ENCODE measurements at places on chromosomes 12 and 14. TPM values are rescaled to one million over a fixed set of nuclear protein-coding genes. Genes with fewer than 3 reads are reported as not detected.

TMEM132D gene
- not detected for total RNA-seq

ARG2 gene
- total RNA-seq, result 4.7 TPM

KRT71 gene
- not detected for total RNA-seq

KRT82 gene
- not detected for total RNA-seq

GLIPR1L1 gene
- total RNA-seq, result not detected

CCDC38 gene
- not detected for total RNA-seq

TAS2R50 gene
- 0.56 TPM for total RNA-seq

PMEL gene
- not detected for total RNA-seq

CRIP2 gene
- total RNA-seq, result 0.37 TPM

FAM90A1 gene
- total RNA-seq, result 0.31 TPM

FGF6 gene
- total RNA-seq, result not detected

SLC6A15 gene
- total RNA-seq, result not detected

CACNB3 gene
- total RNA-seq, result 9.9 TPM

PSMD9 gene
- 63.8 TPM for total RNA-seq

SOAT2 gene
- total RNA-seq, result not detected

INF2 gene
- 92.3 TPM for total RNA-seq

SRSF5 gene
- total RNA-seq, result 319 TPM

RPS6KA5 gene
- total RNA-seq, result 13.5 TPM

MORN3 gene
- 1.0 TPM for total RNA-seq

DACT1 gene
- 3.3 TPM for total RNA-seq

POTEG gene
- total RNA-seq, result not detected

TSHR gene
- total RNA-seq, result not detected

PRIMA1 gene
- total RNA-seq, result not detected

KRT72 gene
- not detected for total RNA-seq

CRY1 gene
- total RNA-seq, result 23.8 TPM

HHIPL1 gene
- total RNA-seq, result not detected

FGD4 gene
- total RNA-seq, result 0.07 TPM

ART4 gene
- not detected for total RNA-seq

CMA1 gene
- not detected for total RNA-seq

SPIC gene
- total RNA-seq, result not detected

GPR135 gene
- total RNA-seq, result 2.0 TPM

CCDC175 gene
- not detected for total RNA-seq

BCL2L14 gene
- 14.2 TPM for total RNA-seq

EIF2B2 gene
- total RNA-seq, result 53.3 TPM

CATSPERB gene
- total RNA-seq, result 0.30 TPM

CCND2 gene
- 615 TPM for total RNA-seq

RD3L gene
- total RNA-seq, result not detected

OVCH1 gene
- not detected for total RNA-seq

HRK gene
- total RNA-seq, result not detected

COL2A1 gene
- 0.07 TPM for total RNA-seq

GPR132 gene
- 31.5 TPM for total RNA-seq

ANG gene
- not detected for total RNA-seq

POLR3B gene
- total RNA-seq, result 13.1 TPM

WASHC3 gene
- 33.1 TPM for total RNA-seq

ACADS gene
- 12.8 TPM for total RNA-seq

FOXN4 gene
- not detected for total RNA-seq

CIPC gene
- 14.0 TPM for total RNA-seq

RARG gene
- 58.5 TPM for total RNA-seq

OTUB2 gene
- total RNA-seq, result 1.3 TPM

NPAS3 gene
- not detected for total RNA-seq

USP44 gene
- 3.8 TPM for total RNA-seq

ATL1 gene
- 1.0 TPM for total RNA-seq

GEMIN2 gene
- total RNA-seq, result 23.1 TPM

KCNA5 gene
- total RNA-seq, result not detected

P2RX2 gene
- not detected for total RNA-seq

FANCM gene
- total RNA-seq, result 16.5 TPM

OTOGL gene
- total RNA-seq, result not detected

PLEKHD1 gene
- total RNA-seq, result 0.12 TPM

PRB4 gene
- not detected for total RNA-seq
